ENCODE measurements at places on chromosomes 1 and 21.

DNA sequence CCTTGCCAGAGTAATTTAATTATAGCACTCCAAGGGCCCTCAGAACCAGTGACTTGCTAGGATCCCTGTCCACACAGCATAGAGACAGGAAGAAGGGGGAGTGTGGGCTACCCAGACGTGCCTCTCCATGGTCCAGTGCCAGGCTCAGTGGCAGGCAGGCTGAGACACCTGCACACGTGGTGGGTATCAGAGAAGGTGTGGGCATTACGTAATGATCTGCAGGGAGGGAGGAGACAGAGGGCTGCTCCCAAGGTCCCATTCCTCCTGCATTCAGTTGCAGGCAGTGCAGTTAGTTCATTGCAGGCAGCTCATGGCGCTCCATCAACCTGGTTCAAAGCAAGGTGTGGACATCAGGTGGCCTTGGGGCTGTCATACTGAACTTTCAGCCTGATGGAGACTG is 49.9 kb downstream of the C8B start:
- DNase-seq, result no peak

- DNase-seq, result no peak
These were observed 233.9 kb downstream of the KIF26B start for GRCh38 chr1:245388687-245389086.

DNA sequence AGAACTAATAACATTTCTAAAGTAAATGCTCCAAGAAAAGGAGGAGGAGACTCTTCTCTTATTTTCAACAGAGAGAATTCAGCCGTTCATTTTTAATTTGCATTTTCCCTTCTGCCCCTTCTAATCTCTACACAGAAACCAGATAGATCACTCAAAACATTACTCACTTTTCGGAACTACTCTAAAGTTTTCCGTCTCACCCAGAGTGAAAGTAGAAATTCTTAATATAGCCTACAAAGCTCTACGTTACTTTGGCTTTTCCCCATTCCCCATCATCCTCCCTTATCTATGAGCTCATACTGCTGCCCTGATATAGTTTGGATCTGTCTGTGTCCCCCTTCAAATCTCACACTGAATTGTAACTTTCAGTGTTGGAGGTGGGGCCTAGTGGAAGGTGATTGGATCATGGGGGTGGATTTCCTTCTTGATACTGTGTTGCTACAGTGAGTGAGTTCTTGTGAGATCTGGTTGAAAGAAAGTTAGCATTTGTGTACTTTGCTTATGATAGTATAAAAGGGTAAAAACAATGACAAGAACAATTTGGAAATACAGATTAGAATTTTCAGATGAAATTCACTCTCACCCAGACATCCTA is 188.2 kb downstream of the AMY1C start:
- no peak for DNase-seq

DNA sequence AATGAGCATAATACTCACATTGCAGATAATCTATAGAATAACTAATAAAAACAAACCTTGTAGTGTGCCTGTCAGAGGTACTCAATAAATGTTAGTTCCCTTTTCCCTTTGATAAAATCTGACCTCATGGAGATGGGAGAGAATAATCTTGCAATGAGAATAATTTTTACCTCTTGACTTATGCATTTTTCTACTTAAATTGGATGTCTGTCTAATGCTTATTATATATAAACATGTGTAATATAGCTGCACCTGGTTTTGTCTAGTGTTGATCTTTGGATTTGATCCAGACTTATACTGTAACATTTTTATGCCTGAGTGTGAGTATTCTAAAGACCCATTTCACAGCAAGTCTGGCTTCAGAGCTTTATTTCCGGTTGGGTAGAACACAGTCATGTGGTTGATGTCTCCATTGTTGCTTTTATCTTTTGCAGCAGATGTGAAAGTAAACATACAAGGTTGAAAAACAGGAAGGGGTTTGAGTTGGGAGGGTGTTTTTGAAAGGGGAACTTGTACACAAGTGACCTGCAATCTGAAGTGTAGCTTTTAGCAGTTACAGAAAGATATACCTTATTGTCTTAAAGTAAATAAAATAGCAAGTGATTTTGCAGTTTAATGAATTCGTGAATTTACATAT is 12.4 kb downstream of the EPB41 start:
- no peak for DNase-seq

- DNase-seq, result no peak
These were observed 19.1 kb upstream of the AZIN2 start for GRCh38 chr1:33061834-33062233.

GRCh38 chr1:68149110-68149798 is 83.1 kb downstream of the WLS start:
- DNase-seq, result no peak

DNA sequence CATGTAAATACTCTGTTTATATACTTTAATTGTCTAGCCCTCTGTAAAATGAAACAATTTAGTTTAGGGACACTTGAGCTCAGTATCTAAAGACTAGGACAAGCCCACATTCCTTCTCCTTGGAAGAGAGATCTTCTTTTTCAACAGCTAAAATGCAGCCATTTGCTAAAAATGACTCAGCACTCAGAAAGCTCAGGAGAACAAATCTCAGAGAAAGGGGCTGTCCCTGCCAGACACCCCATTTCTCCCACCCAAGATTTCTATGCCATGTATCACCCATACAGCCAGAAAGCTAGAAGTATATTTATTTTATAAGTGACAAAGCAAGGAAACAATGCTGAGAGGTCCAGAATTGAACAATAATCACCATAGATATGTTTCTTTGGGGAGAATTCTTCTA is 23.2 kb upstream of the PRDX6 start:
- no peak for DNase-seq

DNA sequence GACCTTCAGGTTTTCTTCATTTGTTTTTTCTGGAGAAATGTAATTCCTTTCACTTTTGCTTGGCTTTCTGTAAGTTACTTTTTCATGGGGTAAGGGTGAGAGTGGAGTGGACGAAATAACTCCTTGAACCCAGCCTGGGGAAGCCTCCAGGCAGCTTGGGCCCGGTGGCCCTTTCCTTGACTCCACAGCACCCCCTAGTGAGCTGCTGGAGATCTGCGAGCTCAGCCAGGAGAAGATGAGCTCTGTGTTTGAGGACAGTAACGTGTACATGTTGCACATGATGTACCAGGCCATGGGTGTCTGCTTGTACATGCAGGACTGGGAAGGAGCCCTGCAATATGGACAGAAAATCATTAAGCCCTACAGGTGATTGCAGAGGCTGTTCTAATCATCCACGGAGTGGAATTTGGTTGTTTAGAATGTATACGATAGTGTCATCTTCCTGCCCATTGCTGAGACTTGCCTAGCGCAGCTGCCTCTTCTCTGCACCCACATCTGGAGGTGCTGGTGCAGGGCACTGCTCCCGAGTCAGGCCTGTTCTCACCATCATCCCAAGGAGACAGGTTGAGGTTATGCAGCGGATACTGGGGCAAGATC is 51.0 kb downstream of the SMYD2 start:
- peak; percentile 54 for DNase-seq

DNA sequence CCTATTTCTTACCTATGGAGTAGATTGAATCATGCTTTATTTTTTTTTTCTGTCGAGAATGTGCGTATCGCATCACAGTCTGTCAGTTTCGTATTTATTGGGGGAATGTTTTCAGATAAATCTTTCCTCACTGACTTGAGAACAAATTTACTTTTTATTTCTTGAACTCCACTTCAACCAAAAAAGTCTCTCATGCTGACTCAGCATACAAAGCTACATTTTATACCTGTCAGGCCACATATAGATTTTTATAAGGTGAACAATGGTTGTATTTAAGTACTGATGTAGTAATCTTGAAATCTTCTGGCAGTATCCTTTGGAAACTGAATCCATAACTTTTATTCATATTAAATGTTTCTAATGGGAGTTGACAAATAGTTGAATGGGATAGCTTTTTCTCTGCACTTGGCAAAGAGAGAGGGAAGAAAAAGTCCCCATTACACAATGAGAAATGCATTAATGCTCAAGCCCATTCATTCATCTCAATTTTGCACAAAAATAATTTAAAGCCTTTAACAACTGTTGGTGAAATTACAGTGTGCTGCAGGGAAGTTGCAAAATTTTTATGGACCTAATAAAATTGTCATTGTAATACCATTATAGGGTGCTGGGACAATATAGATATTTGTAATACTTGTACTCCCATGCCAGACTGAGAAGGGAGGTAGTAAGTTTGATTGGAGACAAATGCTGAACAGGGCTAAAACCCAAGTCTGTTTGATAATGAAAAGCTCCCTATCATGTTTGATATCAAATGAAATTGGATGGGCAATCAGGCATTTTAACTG is 367.6 kb downstream of the HLX start:
- DNase-seq, result no peak

- DNase-seq, result no peak
These were observed 39.7 kb downstream of the RIPK4 start for GRCh38 chr21:41726970-41727783.

- no peak for DNase-seq
These were observed 323.0 kb downstream of the PLPP3 start for GRCh38 chr1:56256153-56257000.

- no peak for DNase-seq
These were observed 27.2 kb upstream of the EEIG2 start for GRCh38 chr1:108532730-108533129.

DNA sequence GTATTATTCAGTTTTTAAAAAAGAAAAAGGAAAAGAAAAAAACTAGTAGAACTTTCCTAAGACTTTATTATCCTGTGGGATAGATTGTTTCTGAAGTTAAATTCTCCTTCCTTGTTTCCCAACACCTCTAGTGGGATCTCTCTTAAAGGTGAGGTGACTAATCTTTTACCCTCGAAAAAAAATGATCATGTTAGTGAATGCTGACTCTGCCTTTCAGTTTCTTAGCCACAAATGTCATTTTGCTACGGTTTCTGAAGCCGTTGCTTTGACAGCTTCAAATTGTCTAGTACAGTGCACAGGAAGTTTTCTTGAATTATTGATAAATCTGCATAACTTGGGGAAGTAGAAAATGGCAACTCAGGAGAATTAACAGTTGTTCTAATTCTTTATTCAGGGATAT is 13.0 kb upstream of the NEK7 start:
- DNase-seq, result no peak

GRCh38 chr1:220776720-220777326 is 9.9 kb upstream of the MTARC1 start:
- DNase-seq, result peak; percentile 64

GRCh38 chr1:178645157-178645807 is 79.8 kb upstream of the RALGPS2 start:
- DNase-seq, result no peak

GRCh38 chr1:204879351-204879750 is 8.7 kb downstream of the NFASC start:
- DNase-seq, result no peak

GRCh38 chr1:39047374-39048229 is 21.5 kb downstream of the NDUFS5 start:
- no peak for DNase-seq

Data from activated T-cell treated with anti-CD3 and anti-CD28 coated beads for 48 hours (primary cell).